ENCODE measurements at places on chromosomes 11 and 22. TPM values are rescaled to one million over a fixed set of nuclear protein-coding genes. Genes with fewer than 3 reads are reported as not detected.

VEGFB gene
- polyA plus RNA-seq, result not detected

DNA sequence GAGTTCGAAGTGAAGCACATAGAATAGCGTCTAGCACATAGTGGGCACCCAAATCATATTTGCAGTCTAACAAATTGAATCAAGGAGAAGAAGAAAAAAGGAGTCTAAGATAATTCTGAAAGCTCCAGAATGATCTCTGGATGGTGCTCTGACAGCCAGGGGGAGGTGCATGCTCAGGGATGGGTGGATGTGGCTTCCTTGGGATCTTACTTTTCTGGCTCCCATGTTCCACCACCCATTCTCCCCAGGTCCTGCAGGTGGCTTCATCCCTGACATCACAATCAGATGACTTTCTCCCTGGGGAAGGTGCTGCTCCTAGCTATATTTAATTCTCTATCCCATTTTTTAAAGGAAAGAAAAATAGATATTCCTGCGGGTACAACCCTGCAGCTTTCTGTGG is 381.9 kb downstream of the CADM1 start:
- DNase-seq, result no peak

- DNase-seq, result no peak
Observed at GRCh38 chr11:96412761-96413381, 23.1 kb downstream of the JRKL start.

PHETA2 gene
- polyA plus RNA-seq, result 22.4 TPM

DNA sequence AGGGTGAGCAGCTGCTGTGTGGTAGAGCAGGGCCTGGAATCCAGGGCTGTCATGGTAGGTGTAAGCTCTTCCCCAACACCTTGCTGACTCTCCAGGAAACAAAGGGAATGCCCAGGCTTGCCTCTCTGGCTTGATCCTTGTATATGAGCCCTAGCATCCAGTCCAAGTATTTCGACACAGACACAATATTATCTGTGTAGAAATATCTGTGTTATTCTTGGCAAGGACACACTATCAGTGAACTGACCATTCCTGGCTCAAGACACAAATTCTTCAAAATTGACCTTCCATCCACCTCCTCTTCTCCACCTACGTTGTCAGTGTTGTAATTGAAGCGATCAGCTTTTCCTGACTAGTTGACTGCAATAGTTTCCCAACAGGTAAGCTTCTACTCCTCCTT is 312.0 kb upstream of the NARS2 start:
- no peak for DNase-seq

DNA sequence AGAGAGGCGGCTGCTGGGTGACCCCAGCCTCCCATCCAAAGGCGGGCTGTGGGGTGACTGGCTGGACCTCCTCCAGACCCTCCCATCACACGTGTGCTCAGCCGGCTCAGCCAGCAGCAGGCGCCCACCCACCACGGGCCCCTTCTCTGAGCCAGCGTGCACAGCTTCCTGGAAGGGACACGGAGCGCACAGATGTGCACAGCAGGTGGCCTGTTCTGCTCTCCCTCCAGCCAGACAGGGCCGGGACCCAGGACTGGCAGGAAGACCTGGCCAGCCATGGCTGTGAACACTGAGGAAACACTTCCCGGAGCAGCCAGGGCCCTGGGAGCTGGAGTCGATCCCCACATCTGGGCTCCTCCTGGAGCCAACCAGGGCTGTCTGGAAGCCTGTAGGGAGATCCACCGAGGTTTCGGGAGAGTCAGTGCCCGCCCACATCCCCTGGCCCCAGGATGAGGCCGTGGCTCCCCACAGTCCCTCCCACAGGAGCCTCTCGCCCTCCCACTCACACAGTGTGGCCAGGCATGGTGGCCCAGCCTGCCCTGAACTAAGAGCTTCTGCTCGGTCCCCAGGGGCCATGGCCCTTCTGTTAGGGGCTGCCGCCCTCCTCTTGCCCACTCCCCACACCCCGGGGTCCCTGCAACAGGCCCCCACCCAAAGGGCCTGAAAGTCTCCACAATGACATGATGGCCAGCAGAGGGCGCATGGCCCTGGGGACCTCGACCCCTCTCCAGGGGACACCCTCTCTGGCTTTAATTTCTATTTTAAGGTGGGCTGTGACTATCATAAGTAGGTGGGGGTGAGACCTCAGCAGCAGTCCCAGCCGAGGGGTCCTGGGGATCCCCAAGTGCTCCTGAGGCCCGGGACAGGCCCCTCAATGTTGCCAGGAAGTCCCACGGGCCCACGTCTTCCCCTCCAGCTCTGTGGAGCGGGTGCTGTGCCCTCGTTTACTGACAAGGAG is 90.6 kb upstream of the FGF3 start:
- DNase-seq, result peak; percentile 71

FAM168A gene
- 25.5 TPM for polyA plus RNA-seq

GRCh38 chr22:23086787-23087186 is 16.5 kb downstream of the GNAZ start:
- no peak for DNase-seq

- no peak for DNase-seq
Observed at GRCh38 chr11:10498022-10498400, 42.9 kb downstream of the AMPD3 start.

SMC1B gene
- 0.14 TPM for polyA plus RNA-seq

GRCh38 chr11:121214861-121215260 is 77.7 kb upstream of the SC5D start:
- DNase-seq, result no peak

- peak; percentile 30 for DNase-seq
Observed at GRCh38 chr11:33040033-33040861, 875 bp downstream of the TCP11L1 start.

C11orf71 gene
- polyA plus RNA-seq, result 8.2 TPM

Data from muscle of arm (tissue), 14 donors.